ENCODE measurements at places on chromosomes 1 and 21.

GRCh38 chr1:226002667-226003501 is 3.7 kb upstream of the SDE2 start:
- DNase-seq: no peak

- DNase-seq: no peak
Observed at GRCh38 chr1:220315070-220315839, 43.0 kb upstream of the RAB3GAP2 start.

- DNase-seq: no peak
Observed at GRCh38 chr1:54962612-54963395, 17.6 kb upstream of the TMEM61 start.

DNA sequence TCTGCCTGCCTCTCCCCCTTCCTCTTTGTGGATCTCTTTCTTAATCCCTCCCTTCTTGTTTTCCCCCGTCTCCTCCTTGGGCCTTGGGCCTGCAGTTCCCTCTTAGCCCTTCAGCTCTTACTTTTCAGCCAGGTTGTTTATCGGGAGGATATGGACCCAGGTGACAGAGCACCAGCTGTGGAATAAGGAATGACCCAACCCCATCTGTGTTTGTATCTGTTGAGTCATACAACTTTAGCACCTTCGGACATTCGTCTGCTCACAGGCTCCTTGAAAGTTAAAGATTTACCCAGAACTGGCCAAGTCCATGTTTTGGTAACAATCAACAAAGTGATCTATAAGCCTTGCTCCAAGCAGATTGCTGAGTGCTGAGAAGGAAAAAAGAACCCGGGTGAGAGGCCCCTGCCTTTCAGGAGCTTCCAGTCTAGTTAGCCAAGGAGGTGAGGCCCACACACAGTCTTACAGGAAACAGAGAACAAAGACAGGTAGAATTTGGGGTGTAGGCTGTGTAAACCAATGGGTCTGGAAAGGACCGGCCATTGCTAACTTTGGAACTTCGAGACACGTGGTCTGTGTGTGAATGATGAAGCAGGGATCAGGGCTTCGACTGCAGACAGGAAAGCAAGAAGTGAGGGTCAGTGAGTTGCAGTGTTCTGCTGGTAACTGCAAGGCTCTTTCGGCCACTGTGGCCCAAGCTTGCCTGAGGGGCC is 66.7 kb upstream of the F3 start:
- DNase-seq: no peak

DNA sequence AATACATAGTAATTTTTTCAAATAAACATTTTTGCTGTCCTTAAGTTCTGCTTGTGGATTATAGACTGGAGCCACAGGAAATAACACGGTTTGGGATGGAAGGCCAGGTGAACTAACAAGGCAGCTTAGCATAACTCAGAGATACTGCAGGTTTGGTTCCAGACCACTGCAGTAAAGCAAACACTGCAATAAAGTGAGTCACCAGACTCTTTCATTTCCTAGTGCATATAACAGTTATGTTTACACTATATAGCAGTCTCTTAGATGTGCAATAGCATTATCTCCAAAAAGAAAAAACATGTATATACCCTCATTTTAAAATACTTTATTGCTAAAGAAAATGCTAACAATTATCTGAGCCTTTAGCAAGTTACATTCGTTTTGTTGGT is 22.0 kb downstream of the LRRC42 start:
- DNase-seq: no peak

GRCh38 chr1:223621312-223621734 is 44.2 kb downstream of the CAPN8 start:
- DNase-seq: no peak

All from D721Med (cell line).